ENCODE measurements at places on chromosomes 7 and 10. TPM values are rescaled to one million over a fixed set of nuclear protein-coding genes. Genes with fewer than 3 reads are reported as not detected.

DNA sequence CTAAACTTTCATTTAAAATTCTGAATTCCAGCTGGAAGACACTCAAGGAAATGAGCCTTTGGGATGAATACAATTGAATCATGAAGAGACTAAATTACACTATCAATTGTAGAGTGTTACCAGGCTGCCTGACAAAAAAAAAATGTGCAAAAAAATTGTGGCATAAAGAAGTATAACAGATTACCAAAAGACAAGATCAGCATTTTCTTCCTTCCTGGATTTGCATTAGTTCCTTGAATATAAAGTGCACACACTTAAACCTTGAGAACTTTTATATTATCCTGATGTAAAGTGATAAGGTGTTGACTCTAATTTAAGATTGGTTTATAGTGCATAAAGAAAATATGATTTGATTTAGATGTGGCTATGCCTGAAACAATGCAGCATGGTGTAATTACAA, 412.7 kb upstream of the KLF6 start:
- DNase-seq = no peak

Gene RPA3
- polyA plus RNA-seq = 28.6 TPM

Gene PRRT4
- 18.9 TPM for polyA plus RNA-seq

DNA sequence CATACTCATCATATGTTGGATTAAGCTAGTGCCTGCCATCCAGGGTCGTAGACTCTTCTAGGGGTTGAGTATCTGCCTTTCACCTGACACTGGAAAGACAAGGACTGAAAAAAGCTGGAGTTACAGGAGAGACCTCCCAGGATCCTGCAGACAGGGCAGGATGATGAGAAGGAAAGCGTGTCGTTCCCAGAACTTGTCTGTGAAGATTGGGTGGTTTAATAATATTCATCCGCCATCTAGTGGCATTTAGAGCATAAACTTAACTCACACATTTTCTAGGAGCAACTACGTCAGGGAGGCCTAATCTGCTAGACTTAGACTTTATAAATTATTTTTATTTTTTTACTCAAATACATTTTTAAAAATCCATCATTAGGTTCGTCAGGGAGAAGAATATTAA, 59.6 kb downstream of the ADRB1 start:
- peak; percentile 61 for DNase-seq

DNA sequence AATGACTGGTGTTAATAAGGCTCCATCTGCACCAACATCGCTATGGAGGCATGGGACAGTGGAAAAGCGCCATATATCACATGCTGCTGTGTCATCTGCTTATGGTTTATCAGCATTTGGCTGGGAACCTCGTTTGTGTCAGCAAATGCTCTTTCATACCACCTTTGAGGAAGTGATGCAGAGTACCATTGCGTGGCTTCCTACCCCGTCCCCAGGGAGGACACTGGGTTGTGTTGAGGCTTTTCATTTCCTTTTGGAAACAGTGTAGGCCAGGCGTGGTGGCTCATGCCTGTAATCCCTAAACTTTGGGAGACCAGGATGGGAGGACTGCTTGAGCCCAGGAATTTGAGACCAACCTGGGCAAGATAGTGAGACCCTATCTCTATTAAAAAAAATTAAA, 6.8 kb downstream of the TACR2 start:
- no peak for DNase-seq

Gene TEX47
- polyA plus RNA-seq = not detected

GRCh38 chr10:16527452-16527851, 5.8 kb upstream of the C1QL3 start:
- no peak for DNase-seq

Measured in muscle of arm (tissue), 14 donors.